Left ventricle myocardium superior (tissue), 1 donor: ENCODE measurements at places on chromosomes 7 and 10.
A peak's percentile ranks its signal among the peaks of the same experiment; 100 is the strongest.

- DNase-seq = no peak
Observed at GRCh38 chr10:78821052-78821451, 247.7 kb upstream of the ZMIZ1 start.

DNA sequence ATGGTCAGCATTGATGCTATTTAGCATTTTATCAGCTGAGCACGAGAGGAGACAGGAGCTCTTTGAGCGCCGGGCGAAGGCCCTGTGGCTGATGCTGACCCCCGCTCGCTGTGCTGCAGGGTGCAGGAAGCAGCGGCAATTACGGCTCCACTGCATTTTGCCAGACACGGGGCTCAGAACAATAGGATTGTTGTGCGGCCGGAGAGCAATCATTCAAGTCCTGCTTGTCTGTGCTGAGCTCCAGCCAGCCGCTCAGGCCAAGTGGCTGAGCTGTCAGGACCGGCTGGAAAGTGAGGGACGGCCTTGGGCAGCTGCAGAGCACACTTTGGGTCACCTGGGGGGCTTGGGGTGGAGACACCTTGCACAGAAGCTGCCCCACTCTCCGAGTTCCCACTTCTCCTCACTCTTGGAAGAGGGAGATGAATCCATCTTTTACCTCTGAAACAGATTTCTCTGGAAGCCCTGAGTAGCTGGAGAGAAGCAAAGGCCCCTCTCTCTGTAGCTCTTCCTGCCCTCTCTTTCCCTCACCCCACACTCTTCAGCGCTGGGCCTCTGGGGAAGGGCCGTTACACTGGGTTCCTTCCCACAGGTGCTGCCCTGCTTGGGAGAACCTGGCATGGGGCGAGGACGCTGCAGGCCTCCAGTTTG is 17.3 kb upstream of the ADARB2 start:
- DNase-seq = no peak

- DNase-seq = peak; percentile 35
Observed at GRCh38 chr10:61779950-61780659, 117.4 kb downstream of the CABCOCO1 start.

DNA sequence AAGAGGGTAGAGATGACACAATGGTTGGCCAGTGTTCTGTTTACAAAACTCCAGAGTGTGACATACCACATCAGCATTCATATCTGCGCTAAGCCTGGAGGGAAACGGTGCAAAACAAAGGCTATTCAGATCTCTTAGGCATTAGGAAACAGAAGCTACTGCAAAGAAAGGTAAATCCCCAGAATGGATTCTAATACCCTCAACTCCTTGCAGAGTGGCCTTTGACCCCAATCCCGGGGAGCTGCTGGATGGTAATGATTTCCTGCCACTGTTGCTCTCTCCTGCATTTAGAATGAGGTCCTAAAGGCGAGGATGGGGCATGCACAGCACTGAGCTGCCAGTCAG is 65.2 kb downstream of the AOAH start:
- DNase-seq = no peak

- DNase-seq = no peak
Observed at GRCh38 chr7:50920031-50920635, 137.4 kb upstream of the GRB10 start.

GRCh38 chr10:74202356-74202755 is 51.3 kb downstream of the ADK start:
- no peak for DNase-seq

GRCh38 chr7:129122078-129122750 is 22.3 kb upstream of the TSPAN33 start:
- DNase-seq = no peak

DNA sequence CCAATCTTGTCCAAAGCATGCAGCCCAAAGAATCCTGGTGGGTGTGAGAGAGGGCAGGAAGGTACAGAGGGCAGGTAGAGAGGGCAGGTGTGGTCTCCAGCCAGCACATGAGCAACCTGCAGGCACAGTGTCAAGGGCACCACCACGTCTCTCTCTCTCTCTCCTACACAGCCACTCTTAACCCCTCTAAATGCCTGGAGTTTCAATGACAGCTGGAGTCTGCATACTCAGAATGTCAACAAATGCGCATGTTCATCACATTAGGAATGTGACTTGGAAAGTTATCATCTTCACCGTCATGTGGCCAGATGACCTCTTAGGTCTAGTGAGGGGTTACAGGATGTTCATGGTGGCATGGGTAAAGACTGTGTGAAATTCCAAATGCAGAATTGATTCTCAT is 456.8 kb downstream of the SORCS1 start:
- DNase-seq = no peak

- no peak for DNase-seq
Observed at GRCh38 chr10:90344226-90344625, 513.6 kb downstream of the HTR7 start.

DNA sequence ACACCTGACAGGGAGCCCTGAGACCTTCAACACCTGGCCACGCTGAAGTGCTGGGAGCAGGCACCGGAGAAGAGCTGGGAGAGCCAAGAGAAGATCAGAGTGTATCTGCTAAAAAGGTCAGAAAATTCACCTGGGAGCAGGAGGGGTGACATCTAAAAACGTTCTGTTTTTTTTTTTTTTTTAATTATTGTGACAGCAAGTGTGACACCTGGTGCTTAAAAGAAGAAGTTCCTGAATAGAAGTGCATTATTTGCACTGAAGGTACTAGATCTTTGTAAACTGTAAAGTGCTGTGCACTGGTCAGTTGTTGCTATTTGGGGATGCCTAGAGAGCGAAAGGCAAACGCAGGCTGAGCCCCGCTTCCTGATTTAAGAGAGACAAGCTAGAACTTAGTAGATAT is 422.0 kb downstream of the PLXNA4 start:
- no peak for DNase-seq

- DNase-seq = no peak
Observed at GRCh38 chr10:12583891-12584595, 234.7 kb downstream of the CAMK1D start.

GRCh38 chr7:45132708-45133320 is 21.3 kb upstream of the TBRG4 start:
- no peak for DNase-seq

GRCh38 chr10:122966879-122967278 is 12.9 kb upstream of the C10orf88 start:
- DNase-seq = no peak

DNA sequence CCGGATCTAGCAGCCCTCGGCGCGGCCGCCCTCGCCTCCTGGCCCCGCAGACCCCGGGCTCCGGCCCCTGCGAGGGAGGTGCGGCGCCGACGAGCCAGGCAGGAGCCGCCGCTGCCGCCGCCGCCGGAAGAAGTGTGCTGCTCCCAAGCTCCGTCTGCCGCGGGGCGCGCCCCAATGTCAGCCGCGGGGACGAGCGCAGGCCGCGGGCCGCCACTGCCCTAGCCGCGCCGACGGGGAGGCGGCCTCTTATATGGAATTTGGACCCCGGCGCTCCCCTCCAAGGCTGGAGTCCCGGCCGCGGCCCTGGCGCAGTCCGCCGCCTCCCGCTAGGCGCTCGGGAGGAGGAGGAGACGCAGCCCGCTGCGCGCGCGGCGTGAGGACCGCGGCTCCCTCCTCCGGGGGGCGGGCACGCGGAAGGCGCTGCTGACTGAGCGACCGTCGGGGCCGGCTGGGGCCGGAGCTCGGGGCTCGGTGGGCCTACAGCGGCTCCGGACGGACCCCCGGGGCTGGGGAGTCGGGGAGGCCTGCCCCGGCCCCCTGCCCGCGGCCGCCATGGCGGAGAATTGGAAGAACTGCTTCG is at the start of gene TRIM8:
TSS of gene TRIM8 (plus strand) at position 414 of the 580 bp plus-strand sequence. CDS start at position 553, 139 bp downstream.
- DNase-seq = peak; percentile 78

- DNase-seq = peak; percentile 46
Observed at GRCh38 chr10:34813626-34814222, 1.4 kb downstream of the PARD3 start.

DNA sequence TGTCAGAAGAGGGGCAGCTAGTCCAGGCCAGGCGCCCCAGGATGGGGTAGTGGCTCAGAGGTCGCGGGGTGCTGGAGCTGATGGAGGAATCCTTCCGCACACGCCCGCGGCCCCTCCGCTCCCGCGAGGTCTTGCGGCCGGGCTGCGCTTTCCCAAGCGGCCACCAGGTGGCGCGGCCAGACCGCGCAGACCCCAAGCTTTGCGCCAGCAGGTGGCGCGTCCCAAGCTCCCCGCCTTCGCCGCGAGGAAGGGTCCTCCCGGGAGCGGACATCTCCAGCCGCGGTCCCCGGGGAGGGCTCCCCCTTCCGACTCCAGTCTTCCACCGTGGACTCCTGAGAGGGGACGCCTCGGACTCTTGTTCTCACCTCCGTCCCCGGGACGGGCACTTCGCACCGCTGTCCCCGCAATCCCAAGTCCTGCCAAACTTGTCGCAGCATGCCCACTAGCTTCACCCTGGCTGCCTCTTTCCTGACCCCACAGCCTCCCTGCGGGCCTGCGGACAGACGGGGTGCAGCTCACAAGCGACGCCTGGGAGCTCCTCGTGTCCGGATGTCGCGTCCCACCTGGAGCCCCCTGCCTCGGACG is 19.4 kb downstream of the KCNK18 start:
- DNase-seq = peak; percentile 85
